ENCODE measurements at places on chromosomes 12 and 14.

GRCh38 chr12:8648576-8649205 is 13.9 kb downstream of the MFAP5 start:
- no peak for DNase-seq

DNA sequence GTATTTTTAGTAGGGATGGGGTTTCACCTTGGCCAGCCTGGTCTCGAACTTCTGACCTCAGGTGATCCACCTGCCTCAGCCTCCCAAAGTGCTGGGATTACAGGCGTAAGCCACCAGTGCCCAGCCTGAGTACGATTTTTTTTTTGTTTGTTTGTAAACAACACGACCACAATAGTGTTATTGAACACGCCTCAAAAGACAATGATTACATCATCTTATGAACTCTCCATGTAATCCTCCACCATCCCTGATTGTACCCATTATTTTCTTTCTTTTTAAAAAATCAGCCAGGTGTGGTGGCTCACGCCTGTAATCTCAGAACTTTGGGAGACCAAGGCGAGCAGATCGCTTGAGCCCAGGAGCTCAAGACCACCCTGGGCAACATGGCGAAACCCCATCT is 25.1 kb upstream of the TBX3 start:
- DNase-seq, result no peak

- no peak for DNase-seq
These were observed 22.8 kb downstream of the DDX51 start for GRCh38 chr12:132121283-132121682.

GRCh38 chr14:93396456-93396855 is 34.3 kb upstream of the UNC79 start:
- no peak for DNase-seq

DNA sequence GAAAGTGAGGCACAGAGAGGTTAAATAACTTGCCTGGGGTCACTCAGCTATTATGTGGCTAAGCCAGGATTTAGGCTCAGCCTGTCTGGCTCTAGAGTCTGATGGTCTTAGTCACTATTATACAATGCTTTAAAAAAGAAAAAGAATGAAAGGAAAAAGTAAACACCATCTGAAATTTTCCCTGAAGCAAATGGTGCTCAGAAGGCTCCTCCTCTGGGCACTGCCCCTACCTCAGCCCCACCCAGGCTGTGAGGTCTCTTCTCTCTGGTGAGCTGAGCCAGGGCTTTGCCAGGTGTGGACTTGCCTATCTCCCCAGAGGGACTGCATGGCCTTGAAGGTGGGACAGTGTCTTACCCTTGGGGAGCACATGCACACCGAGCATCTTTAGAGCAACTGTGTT is 117.5 kb upstream of the DYRK2 start:
- DNase-seq, result no peak

DNA sequence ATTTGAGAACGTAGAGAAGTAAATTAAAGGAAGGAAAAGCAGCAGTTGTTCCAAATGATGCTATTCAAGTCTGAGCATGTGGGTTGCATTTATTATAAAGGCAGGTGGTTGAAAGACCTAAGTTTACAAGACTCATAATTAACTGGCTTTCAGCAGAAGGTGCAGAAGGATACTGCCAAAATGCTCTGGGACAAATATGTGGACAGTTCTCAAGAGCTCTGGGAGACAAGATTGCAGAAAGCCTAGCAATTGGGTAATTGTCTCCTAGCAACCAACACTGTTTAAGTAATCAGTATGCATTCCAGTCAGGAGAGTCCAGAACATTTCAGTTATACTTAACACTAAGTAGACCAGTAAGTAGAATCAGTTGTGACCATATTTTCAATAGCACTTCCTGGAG is 131.5 kb downstream of the GPR135 start:
- peak; percentile 68 for DNase-seq

DNA sequence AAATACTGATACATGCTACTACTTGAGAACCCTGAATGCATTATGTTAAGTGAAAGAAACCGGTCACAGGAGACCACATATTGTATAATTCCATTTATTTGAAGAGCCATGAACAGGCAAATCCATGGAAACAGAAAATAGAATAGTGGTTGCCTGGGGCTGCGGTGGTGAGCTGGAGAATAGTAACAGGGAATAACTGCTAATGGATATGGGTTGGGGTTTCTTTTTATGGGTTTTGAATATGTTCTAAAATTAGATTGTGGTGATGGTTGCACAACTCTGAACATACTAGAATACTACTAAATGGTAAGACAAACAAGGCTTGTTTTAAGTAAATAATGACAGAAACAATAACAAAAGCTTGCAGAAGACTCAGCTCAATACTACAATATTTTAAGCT is 293.0 kb downstream of the BTG1 start:
- DNase-seq, result no peak

DNA sequence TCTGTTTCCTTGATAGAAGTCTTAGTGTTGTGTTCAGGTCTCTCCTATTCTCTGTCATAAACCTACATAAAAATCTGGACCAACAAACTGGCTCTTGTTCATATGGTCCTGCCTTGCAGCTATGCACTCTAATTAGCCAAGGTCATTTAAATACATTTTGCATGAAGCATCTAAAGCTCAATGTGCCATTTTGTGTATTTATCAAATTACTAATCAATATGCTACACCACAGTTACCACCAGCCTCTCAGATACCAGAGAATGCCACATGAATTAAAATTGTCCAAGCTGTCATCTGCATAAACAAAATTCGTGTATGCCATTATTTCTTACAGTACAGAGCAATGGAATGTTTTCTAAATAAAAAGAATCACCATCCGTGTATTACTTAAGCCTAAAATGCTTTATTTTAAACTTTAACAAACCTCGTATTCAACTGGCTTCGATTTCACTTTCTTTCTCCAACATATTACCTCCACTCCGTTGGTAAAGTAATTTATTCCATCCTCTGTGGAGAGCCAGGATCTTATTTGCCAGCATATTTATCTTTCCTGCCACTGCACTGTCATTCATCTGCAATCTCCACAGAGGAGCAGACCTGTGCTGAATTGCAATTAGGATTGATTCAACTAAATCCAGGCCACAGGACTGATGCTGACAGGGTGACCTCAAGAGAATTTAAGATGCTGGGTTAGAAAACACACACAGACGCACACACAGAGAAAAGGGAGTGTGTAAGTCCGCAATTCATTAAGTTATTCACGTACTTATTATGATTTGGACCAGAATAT is 284.1 kb upstream of the FOXG1 start:
- DNase-seq, result no peak

DNA sequence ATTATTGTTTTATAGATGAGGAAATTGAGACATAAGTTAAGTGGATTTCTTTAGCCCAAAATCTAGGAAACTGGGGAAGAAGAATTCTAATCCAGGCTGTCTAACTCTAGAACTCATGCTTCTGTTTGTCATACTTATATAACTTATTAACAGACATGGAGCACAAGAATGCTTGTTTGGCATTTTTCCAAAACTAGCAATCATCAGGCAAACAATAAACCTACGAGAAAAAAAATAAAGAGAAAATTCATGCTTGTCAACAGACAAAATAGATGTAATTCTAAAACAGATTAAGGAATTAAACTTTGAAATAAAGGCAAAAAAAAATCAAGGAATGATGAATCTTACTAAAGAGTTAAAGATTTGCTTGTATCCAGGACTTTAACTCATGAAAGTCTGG is 103.1 kb downstream of the METTL25 start:
- DNase-seq, result no peak
